Stimulated activated CD4-positive, alpha-beta T cell treated with anti-CD3 and anti-CD28 coated beads, Interleukin-15, amount 100 ng/mL, for 24 hours (primary cell): ENCODE measurements at places on chromosomes 16 and 17.

- no peak for DNase-seq
Measured at GRCh38 chr17:82384730-82385481, 13.3 kb downstream of the UTS2R start.

GRCh38 chr16:88354229-88355092 lies 28.3 kb upstream of the ZNF469 start:
- DNase-seq = no peak

DNA sequence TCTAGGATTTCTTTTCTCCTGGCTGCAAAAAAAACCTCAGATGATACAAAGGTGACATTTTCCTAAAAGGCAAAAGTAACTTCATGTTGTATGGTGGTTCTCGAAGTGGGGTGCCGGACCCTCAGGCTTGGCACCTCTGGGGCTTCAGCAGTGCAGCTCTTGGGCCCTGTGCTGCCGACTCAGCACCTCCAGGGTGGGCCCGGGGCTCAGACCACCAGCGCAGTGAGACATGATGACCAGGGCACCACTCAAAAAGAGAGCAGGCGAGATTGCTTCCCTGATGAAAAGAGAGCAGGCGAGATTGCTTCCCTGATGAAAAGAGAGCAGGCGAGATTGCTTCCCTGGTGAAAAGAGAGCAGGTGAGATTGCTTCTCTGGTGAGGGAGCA lies 98.7 kb upstream of the ZNF750 start:
- no peak for DNase-seq

DNA sequence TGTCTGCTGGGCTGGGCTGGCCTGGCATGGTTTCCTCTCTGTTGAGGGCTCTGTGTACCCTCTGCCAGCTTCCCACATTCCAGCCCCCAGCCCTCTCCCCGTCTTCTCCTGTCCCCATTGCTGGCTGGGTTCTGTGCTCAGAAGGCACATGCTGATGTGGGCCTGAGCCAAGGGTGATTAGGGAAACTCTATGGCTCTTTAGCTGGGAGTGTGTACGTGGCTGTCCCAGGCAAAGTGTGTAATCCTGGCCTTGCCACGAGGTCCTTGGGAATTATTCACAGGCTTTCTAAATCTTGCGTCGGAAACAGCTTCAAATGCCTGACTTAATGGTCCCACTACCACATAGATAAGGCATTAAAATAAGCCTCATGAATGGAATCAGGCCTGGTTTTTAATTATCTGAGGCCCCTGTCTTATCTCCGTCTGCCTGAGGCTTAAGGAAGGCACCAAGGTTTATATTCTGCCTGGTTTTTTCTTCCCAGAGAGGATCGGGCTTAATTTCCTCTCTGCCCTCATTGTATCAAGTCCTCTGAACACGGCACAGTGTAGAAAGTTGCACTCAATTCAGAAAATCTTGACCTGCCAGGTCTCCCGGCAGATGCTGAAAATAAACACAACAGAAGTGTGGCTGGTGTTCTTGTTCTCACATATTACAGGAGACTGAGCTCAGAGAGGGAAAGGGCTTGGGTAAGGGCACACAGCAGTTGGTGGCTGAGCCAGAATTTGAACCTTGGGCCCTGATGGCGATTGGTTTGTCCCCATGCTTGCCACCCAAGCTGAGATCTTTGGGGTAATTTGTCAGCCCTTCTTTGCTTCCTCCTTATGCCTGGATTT lies 52.9 kb upstream of the LGALS9 start:
- DNase-seq = no peak

- DNase-seq = no peak
Measured at GRCh38 chr17:71412803-71413202, 708.0 kb upstream of the SOX9 start.

DNA sequence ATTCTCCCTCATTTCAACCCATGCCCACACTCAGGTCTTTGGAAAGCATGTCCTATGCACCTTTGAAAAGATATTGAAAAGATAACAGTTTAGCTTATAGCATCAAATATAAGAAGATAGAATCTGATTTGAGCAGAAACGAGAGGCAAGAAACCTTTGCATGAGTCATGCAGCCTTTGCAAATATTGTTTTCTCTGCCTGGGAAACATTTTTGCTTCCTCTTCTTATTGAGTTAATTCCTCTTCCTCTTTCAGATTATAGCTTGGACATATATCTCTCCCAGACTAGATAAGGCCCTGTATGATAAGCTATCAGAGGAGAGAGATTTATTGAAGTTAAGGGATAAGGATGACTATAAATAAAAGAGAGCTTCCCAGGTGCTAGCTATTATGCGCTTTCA lies 46.1 kb upstream of the KCNJ2 start:
- no peak for DNase-seq

GRCh38 chr16:51237207-51237606 lies 86.1 kb upstream of the SALL1 start:
- DNase-seq = no peak

DNA sequence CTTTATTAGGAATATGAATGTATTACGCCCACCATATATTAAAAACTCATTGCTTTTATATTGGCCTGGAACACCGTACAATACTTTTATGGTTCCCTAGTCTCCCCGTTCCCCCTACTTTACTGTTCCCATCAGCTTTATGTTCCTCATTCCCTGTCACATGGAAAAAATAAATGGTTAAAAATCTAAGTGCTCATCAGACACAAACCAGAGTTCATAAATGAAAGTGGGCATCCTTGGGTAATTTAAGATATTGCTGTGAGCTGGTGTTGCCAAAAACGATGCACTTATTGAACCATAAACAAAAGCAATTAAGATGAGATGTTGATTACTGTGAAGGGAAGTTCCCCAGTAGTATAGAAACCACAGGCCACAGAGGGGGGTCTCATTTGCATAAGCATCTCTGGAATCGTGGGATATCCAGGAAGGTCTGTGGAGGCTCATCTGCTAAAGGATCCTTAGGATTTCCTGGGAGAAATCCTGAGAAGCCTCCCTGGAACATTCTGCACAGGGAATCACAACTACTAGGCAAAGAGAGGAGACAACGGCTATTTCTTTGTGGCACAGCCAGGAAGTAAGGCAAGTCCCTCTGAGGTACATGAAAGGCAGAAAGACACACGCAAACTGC lies 591.4 kb upstream of the CDH11 start:
- DNase-seq = no peak

GRCh38 chr17:78771758-78772382 lies 10.2 kb downstream of the CYTH1 start:
- no peak for DNase-seq

DNA sequence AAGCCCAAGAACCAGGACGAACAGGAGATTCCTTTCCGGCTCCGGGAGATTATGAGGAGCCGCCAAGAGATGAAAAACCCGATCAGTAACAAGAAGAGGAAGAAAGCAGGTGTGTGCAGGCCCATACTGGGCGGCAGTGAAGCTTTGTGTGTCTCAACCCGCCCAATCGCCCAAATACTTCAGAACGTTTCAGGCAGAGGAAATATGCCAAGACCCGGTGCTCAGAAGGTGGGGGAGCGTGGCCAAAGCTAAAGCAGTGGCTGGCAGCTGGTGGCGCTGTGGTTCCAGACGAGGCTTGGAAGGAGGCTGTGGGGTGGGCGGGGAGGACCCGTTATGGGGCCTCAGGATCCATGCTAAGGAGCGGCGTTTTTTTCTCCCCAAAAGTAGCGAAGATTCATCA lies 1.2 kb downstream of the CCDC137 start:
- no peak for DNase-seq

GRCh38 chr16:28161626-28162025 lies 50.1 kb downstream of the XPO6 start:
- DNase-seq = no peak

DNA sequence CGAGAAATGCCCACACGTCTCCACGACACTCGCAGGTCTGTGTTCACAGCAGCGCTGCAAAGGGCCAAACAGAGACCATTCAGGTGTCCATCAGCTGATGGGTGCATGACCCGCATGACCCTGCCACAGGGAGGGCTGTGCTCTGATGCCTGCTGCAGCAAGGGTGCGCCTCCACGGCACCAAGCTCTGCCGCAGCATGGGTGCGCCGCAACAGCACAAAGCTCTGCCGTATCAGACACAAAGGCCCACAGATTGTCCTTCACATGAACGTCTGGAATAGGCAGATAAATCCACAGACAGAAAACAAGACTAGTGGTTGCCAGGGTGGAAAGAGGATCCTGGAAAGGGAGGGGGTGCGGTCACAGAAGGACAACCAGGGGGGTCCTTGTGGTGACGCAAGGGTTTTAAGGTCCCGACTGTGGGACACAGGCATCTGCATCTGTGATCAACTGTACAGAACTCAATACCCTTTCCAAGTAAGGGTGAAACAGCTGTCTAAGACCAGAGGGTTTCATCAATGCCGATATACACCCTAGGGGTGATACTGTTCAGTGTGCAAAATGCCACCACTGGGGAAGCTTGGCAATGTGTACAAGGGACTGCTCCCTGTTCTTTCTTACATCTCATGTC lies 121.0 kb downstream of the ANKRD11 start:
- DNase-seq = no peak

DNA sequence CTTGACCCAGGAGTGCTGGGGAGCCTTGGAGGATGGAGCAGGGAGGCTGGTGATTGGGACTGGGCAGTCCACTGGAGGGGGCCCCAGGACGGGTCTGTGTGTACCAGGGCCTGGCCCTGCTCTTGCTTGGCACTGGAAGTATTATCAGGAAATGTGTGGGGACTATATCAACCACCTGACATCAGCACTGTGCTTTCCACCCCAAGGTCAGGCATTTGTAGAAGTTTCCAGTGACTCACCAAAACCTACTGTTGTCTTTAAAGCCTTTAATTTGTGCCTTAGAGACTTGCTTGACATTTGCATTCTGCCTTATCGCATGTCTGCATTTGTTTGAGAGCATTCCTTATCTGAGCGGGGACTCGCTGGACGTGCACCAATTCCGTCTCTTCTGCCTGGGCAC lies 323.1 kb downstream of the FOXL1 start:
- no peak for DNase-seq

GRCh38 chr17:19286751-19287341 lies 49.7 kb downstream of the EPN2 start:
- no peak for DNase-seq

- peak; percentile 38 for DNase-seq
Measured at GRCh38 chr16:47492428-47493377, 31.6 kb downstream of the PHKB start.
